ENCODE measurements at places on chromosomes 5 and 9.

DNA sequence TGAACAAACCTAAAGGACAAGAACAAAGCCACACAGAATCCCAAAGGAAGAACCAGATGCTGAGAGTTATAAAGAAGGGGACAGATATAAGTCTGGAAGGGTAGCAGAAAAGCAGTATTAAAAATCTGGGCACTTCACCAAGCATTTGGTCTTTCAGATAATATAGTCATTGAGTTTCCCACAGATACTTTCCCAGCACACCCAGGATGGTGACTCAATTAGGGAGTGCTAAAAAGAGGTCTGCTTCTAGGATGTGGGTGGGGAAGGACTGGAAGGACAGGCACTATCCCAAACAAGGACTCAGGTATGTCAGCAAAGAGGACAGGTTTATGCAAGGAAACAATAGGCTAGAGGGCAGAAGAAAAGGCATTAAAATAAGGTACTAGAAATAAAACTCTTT lies 59.3 kb downstream of the DIAPH1 start:
- DNase-seq, result no peak

GRCh38 chr5:174315471-174315870 lies 270.0 kb downstream of the NSG2 start:
- DNase-seq, result no peak

GRCh38 chr9:18442629-18443491 lies 31.1 kb upstream of the ADAMTSL1 start:
- DNase-seq, result no peak

- no peak for DNase-seq
Observed at GRCh38 chr5:168603746-168604145, 24.6 kb upstream of the PANK3 start.

GRCh38 chr5:113043491-113043931 lies 66.9 kb downstream of the DCP2 start:
- no peak for DNase-seq

- DNase-seq, result no peak
Observed at GRCh38 chr9:5708414-5708813, 79.5 kb downstream of the RIC1 start.

DNA sequence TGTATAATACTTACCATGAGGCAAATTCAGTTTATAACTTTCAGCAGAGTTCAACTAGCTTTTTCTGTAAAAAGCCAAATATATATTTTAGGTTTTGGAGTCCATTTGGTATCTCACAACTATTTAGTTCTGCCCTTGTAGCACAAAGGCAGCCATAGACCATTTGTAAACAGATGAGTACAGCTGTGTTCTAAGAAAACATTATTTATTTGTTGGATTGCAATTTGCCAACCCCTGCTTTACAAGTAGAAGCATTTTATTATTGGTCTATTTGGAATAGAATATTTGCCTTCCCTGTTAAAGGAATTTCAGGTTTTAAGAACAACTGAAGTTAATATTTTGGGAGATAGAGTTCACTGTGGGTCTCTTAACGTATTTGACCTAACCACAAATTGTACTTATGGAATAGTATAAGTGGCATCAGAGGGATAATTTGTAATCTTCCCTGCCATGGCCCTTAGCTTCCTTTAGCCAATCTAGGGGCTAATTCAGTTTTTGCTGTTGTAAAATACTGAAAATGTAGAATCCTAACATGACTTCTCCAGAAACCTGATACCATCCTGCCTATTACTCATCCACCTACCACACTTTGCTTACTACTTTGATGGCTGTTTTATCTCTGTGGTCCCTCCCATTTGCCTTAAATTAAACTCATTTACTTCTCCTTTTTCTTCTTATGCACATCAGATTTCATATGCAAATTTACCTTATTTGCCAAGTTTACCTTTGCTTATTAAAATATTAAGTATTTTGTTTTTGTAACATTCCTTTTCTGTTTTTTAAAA lies 109.2 kb downstream of the DMXL1 start:
- DNase-seq, result no peak

Measured in activated naive CD4-positive, alpha-beta T cell (primary cell).